ENCODE measurements at places on chromosomes 4 and X. TPM values are rescaled to one million over a fixed set of nuclear protein-coding genes. Genes with fewer than 3 reads are reported as not detected.

FAM47E gene
- not detected for polyA plus RNA-seq

- DNase-seq = no peak
These were observed 808 bp downstream of the THAP6 start for GRCh38 chr4:75514949-75515612.

GRCh38 chr4:78652282-78652876 is 100.8 kb downstream of the ANXA3 start:
- no peak for DNase-seq

IL21 gene
- polyA plus RNA-seq = not detected

DNA sequence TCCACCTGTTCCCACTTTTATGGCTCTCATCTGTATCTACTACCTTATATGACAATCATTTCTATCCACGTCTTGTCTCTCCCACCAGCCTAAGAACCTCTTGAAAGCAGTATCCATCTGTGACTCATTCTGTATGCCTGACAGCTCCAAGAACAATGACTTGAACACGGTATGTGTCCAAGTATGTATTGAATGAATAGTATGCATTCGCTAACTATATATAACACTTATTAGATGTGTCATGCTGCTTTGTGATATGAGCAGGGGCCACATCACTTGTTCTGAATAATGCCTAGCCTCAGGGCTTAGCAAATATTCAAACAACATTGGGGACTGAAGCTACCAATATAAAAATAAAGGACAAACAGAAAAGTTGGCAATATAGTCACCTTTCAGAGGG is 4.9 kb downstream of the OPHN1 start:
- DNase-seq = peak; percentile 69

- no peak for DNase-seq
These were observed 5.0 kb downstream of the ADH7 start for GRCh38 chr4:99430106-99430505.

DNA sequence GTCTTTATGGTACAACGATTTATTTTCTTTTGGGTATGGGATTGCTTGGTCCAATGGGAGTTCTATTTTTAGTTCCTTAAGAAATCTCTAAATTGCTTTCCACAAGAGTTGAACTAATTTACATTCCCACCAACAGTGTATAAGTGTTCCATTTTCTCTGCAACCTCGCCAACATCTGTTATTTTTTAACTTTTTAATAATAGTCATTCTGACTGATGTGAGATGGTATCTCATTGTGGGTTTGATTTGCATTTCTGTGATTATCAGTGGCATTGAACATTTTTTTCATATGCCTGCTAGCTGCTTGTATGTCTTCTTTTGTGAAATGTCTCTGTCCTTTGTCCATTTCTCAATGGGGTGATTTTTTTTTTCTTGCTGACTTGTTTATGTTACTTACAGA is 42.8 kb downstream of the UCHL1 start:
- no peak for DNase-seq

BEX2 gene
- polyA plus RNA-seq = 0.19 TPM

DNA sequence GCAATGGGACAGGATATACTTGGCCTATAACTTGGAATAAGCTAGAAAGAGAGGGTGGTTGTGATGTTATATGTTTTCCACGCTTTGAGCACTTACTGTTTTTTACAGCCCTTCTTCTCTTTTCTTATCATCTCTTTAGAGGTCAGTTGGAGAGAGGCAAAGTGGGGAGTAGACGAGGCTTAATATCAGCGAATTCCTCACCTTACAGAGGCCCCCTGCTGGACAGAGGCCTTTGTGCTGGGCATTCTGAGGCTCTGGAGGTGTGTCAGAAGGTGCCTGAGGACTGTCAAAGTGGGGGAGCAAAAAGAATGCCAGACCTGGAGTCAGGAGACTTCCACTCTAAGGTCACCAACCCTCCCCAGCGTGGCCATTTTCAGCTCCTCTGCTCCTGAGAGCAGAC is 42.5 kb downstream of the MAMLD1 start:
- no peak for DNase-seq

TKTL2 gene
- not detected for polyA plus RNA-seq

- no peak for DNase-seq
These were observed 17.2 kb upstream of the SH3TC1 start for GRCh38 chr4:8181844-8182243.

IQCM gene
- polyA plus RNA-seq = not detected

- DNase-seq = peak; percentile 60
These were observed at the start of gene PALLD for GRCh38 chr4:168496834-168497233. TSS of gene PALLD (plus strand) at chr4:168497052.

GRCh38 chr4:97912156-97912555 is 231.1 kb downstream of the STPG2 start:
- no peak for DNase-seq

DNA sequence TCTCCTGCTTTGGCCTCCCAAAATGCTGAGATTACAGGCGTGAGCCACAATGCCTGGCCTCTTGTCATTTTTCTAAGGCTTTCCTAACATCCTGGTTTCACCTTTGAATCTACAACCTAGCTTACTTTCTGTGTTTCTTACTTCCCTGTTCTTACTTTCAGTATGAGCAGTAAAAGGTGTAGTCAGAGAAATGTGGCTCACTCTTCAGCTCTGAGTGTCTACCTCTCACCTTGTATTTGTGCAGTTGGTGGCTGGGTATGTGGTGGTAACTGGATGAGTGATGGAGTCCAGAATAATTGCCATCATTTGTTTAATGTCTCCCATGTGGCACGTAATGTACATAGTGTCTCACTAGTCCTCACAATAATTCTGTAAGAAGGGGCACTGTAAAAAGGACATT is 19.1 kb upstream of the CXCL11 start:
- no peak for DNase-seq

TRPC5OS gene
- polyA plus RNA-seq = not detected

CFAP99 gene
- not detected for polyA plus RNA-seq

PPP1R2C gene
- polyA plus RNA-seq = not detected

SUPT20HL2 gene
- polyA plus RNA-seq = not detected

GRCh38 chrX:13110433-13111324 is 66.3 kb upstream of the FAM9C start:
- DNase-seq = peak; percentile 92

TLR2 gene
- polyA plus RNA-seq = not detected

- DNase-seq = no peak
These were observed 791.7 kb upstream of the AGA start for GRCh38 chr4:178233906-178234305.

DNA sequence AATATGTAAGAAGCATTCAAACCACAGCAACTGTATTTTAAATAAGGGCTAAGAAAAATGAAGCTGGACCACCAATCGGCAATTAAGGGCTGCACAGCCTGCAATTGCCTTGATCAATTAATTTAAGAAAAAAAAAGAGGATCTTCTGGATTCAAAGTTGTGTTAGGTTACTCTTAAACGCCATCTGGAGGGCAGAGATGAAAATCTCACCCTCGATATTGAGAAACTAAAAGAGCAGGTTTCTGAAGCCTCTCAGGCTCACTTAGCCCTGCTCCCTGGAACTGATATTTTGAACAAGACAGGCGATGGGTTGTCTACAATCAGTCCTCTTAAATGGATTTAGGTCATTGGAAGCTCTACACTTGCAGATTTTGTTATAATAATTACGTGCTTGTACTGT is 579.4 kb downstream of the GRXCR1 start:
- no peak for DNase-seq

KLHL4 gene
- 0.50 TPM for polyA plus RNA-seq

- DNase-seq = no peak
These were observed 49.2 kb upstream of the STX18 start for GRCh38 chr4:4591071-4591470.

GRCh38 chrX:74372272-74372671 is 49.0 kb upstream of the SLC16A2 start:
- DNase-seq = no peak

C4orf50 gene
- polyA plus RNA-seq = not detected

PYURF gene
- polyA plus RNA-seq = 40.2 TPM

GRCh38 chr4:118842055-118842454 is 6.1 kb upstream of the SEC24D start:
- peak; percentile 82 for DNase-seq

FAM9C gene
- polyA plus RNA-seq = not detected

DNA sequence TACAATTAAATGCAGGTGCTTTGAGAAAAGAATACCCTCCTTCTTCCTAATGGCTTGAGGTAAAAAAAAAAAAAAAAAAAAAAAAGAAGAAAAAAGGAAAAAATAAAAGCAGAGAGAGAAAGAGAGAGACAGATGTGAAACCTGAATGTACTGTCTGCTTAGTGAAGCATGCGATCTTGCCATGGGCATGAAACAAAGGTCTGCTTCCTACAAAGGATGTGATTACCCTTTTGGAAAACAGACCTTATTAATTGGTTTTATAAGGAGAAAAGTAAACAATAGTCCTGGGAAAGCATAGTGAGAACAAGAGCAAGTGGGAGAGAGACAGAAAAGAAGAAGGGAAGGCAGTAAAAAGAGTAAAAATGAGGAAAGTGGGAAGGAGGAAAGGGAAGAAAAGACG is 526.1 kb upstream of the PABPC4L start:
- no peak for DNase-seq

- DNase-seq = peak; percentile 34
These were observed at the start of gene ASB9 for GRCh38 chrX:15269618-15270521. TSS of gene ASB9 (minus strand) at chrX:15270083. CDS start at chrX:15269874, 209 bp downstream.

DNA sequence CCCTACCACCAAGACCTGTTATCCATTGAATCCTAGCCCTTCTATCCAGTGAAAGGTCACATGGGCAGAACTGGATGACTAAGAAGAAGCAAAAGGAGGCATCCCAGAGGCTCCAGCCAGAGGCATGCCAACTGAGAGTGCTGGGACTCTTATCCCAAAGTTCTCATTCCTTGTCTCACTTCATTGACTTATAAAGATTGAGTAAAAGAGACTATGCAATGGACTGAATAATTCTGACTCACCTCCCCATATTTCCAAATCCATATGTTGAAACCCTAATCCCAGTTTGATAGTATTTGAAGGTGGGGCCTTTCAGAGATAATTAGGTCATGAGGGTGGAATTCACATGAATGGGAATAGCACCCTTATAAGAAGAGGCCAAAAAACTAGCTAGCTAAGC is 131.4 kb downstream of the COL25A1 start:
- DNase-seq = no peak

DNA sequence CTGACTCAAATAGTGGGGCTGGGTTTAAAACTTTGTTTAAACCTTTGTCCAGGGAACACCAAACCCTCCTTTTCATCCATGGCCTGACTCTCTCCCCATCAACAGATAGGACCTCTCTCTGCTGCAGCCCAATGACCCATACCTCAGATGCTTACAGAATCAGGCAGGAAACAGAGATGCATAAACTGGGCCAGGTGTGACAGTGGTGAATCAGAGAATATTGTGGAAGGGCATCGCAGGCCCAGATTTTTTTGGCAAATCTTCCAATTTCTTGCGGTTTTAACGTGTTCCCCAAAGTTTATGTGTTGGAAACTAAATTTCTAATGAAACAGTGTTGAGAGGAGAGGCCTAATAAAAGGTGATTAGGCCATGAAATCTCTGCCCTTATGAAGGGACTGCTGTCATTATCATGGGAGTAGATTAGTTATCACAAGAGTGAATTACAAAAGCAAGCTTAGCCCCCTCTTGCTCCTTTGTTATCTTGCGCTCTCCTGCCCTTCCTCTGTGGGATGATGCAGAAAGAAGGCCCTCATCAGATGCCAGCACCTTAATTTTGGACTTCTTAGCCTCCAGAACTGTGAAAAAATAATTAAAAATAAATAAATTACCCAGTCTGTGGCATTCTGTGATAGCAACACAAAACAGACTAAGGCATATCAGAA is 82.8 kb downstream of the STK32B start:
- DNase-seq = no peak

GRCh38 chr4:48175328-48175727 is 41.3 kb upstream of the TXK start:
- no peak for DNase-seq

GRCh38 chr4:153063490-153063889 is 127.4 kb downstream of the FHDC1 start:
- DNase-seq = no peak

DNA sequence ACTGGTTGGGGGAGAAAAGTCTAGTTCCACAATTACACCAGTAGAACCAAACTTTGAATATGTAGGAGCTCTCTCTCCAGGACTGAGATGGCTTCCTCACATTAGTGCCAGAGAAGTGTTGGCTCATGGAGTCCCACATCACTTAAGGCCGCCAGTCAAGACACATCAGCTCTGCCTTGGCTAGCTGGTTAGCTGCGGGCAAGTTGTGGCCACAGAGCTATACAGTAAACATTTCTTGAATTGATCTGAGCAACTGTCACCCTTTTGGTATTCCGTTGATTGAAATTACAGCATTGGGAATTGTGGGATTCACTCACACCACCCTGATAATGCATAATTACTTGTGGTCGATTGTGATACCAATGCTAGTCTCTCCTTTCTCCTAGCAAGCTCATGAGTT is 76.2 kb downstream of the LNX1 start:
- DNase-seq = no peak

- peak; percentile 5 for DNase-seq
These were observed 115.2 kb upstream of the BMPR1B start for GRCh38 chr4:94642561-94642866.

DNA sequence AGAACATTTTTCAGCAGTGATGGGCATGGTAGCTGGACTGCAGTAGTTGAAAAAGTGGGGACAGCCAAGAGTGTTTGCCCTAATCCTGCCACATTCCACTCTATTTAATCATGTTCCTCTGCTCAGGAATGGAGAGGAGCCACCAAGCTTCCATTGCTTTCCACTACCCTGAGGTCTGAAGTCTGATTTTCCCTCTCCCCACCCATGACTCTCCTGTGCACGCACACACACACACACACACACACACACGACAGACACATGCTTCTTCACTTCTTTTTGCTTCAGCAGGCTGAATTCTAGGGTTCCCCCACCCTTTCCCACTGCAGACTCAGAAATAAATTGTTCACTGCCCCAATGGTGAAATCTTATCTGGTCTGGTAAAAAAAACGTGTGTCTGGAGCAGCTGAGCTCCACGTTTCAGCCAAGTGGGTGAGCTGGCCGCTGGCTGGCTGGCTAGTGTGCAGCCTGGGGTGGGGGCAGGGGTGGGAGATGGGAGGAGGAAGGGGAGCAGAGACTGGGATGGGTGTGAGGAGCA is 142.7 kb upstream of the NALF2 start:
- DNase-seq = peak; percentile 1

USP26 gene
- not detected for polyA plus RNA-seq

NIPAL1 gene
- polyA plus RNA-seq = 0.89 TPM

SMARCAD1 gene
- 10.5 TPM for polyA plus RNA-seq

DNA sequence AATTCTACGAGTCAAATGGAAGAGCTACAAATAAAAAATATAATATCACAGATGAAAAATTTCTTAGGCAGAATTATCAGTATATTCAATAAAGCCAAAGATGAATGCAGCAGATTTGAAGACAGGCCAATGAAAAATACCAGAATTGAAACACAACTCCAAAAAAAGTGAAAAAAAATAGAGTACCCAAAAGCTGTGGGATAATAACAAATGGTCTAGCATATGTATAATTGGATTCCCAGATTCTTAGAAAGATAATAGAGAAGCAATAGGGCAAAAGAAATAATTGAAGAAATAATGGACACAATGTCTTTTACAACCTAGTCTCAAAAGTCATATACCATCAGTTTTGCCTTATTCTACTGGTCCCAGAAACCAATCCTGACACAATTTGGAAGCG is 4.4 kb downstream of the ANAPC10 start:
- DNase-seq = no peak
